Large intestine (tissue), 12 donors: ENCODE measurements at places on chromosomes 12 and 14. TPM values are rescaled to one million over a fixed set of nuclear protein-coding genes. Genes with fewer than 3 reads are reported as not detected.

Gene RD3L
- not detected for polyA plus RNA-seq

Gene TMPRSS12
- 0.01 TPM for polyA plus RNA-seq

Gene FGD6
- polyA plus RNA-seq, result 12.3 TPM

Gene LRRIQ1
- 0.49 TPM for polyA plus RNA-seq

Gene MAX
- 113 TPM for polyA plus RNA-seq
